Right atrium auricular region (tissue), 2 donors: ENCODE measurements at places on chromosomes 16 and 17. TPM values are rescaled to one million over a fixed set of nuclear protein-coding genes. Genes with fewer than 3 reads are reported as not detected.

DNA sequence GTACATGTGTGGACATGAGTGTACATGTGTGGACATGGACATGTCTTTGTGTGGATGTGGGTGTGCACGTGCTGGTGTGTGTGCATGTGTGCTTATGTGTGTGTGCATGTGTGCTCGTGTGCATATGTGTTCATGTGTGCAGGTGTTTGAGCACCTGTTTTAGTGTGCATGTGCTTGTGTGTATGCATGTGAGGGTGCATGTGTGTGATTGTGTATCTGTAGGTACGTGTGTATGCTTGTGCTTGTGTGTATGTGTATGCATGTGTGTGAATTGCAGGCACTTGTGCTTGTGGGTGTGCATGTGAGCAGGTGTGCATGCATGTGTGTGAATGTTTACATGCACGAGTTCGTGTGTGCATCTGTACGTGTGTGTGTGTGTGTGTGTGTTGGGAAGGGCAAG is 300.6 kb upstream of the EEF2KMT start:
- no peak for DNase-seq
- H3K27me3 ChIP-seq = no peaks in the 10 kb centered on the region
- no peaks in the 10 kb centered on the region for H3K36me3 ChIP-seq
- H3K4me3 ChIP-seq = no peak overlapping the region
- no peaks in the 10 kb centered on the region for H3K4me1 ChIP-seq

GRCh38 chr16:75566758-75567255 is 628 bp downstream of the GABARAPL2 start:
- peak overlapping the region; percentile 83 for H3K4me3 ChIP-seq
- peak overlapping the region; percentile 85 for H3K27ac ChIP-seq
- H3K27me3 ChIP-seq = no peaks in the 10 kb centered on the region

UBFD1 gene
- total RNA-seq = 93.9 TPM

DNA sequence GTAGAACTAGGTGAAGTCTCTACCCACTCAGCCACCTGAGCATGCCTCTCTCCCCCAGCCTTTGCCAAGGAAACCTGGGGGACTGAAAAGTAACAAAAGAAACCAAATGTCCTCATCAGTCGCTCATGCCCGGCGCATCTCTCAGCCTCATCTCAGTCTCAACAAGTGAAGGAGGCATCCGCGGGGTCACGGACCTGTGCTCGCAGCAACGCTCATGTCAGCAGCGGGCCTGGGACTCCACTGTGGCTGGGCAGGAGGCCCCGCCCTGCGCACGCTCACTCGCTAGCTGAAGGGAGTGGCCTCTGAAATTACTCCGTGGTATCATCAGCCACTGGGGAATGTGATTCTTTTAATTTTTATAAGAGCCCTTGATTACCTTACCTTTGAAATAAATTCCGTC is 31.3 kb downstream of the MAP1LC3B start:
- H3K4me1 ChIP-seq = no peaks in the 10 kb centered on the region
- no peaks in the 10 kb centered on the region for H3K27me3 ChIP-seq
- H3K4me3 ChIP-seq = no peak overlapping the region
- no peak for DNase-seq
- peaks cover 47% of the 10 kb centered on the region for H3K36me3 ChIP-seq

DNA sequence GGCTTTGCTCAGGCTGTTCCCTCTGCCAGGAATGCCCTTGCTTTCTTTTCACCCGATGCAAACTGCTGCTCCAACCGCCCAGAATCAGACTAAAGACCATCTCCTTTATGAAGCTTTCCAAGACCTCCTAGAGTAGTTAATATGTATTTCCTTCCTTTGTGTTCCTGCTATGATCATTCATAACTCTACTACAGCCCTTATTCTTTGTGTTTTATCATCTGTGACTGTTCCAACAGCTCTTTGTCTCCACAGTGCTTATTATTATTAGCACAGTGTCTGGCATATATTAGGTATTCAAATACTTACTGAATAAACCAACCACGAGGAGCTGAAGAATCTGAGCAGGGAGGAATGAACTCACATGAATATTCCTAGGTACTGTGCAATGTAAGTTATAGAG is 7.6 kb downstream of the PSME3IP1 start:
- peaks cover 8% of the 10 kb centered on the region for H3K36me3 ChIP-seq
- H3K4me3 ChIP-seq = no peak overlapping the region
- H3K27ac ChIP-seq = no peak overlapping the region
- no peak for DNase-seq

DNA sequence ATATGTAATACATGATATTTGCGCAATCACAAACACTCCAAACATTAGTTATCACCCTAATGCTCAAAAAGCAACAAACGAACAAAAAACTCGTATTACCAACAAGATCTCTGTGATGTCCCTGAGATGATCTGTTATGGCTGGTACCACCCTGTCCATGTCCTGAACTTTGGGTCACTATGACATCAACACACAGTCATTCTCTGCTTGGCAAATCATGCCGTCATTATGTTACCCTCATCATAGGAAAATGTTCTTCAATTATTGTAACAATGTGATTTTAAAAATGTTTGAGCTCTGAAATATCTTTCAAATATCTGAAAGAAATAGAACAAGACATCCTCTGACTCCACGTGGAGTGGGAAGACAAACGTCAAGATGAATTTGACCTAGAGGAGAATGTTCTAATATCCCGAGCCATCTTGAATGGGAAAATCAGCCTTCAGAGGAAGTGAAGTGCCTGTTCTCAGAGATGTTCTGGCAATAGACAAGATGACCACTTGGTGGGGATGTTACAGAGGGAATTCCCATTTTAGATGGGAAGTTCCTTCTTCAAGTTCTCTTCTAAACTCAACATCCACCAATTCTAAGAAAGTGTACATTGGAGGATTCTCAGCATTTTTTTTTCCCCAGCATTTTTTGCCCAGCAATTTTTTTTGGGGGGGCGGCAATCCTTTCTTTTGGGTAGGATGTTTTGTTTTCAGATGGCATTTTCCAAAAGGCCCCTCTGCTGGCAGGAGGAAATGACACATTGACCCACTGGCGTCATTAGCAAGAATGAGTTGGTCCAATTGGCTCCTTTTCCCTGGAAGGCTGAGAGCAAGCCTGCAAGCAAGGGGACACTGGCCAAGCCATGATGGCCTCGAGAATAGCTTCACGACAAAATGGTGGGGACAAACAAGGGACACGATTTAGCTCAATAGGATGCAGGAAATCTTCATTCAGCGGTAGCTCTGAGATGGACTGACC is 3.7 kb upstream of the HSD17B2 start:
- no peaks in the 10 kb centered on the region for H3K36me3 ChIP-seq
- no peaks in the 10 kb centered on the region for H3K4me1 ChIP-seq
- H3K27me3 ChIP-seq = no peaks in the 10 kb centered on the region
- no peak overlapping the region for H3K4me3 ChIP-seq
- DNase-seq = no peak
- H3K27ac ChIP-seq = no peak overlapping the region

CASKIN1 gene
- total RNA-seq = 3.5 TPM

DNA sequence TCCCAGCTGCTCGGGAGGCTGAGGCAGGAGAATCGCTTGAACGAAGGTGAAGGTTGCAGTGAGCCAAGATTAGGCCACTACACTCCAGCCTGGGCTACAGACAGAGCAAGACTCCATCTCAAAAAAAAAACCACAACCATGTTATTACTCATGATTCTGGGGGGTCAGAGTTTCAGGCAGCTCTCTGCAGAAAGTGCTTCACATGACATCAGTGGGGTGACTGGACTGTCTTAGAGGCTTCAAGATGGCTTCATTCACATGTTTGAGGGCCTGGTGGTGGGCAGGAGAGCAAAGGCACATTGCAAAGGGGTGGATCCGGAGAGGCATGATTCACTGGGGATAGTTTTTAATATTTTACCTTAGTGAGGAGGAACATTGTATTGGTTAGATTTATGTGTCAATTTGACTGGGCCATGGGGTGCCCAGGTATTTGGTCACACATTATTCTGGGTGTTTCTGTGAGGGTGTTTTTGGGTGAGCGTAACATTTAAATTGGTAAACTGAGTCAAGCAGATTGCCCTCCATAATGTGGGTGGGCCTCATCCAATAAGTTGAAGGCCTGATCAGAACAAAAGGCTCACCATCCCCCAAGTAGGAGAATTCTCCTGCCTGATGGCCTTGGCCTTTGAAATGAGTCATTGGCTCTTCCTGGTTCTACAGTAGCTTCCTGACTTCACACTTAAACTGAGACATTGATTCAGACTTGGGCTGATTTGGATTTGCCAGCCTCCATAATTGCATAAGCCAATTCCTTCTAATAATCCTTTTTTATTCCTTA is 109.8 kb downstream of the GOSR1 start:
- no peaks in the 10 kb centered on the region for H3K4me1 ChIP-seq
- no peaks in the 10 kb centered on the region for H3K27me3 ChIP-seq
- H3K27ac ChIP-seq = no peak overlapping the region
- no peak overlapping the region for H3K4me3 ChIP-seq
- H3K36me3 ChIP-seq = no peaks in the 10 kb centered on the region

DNA sequence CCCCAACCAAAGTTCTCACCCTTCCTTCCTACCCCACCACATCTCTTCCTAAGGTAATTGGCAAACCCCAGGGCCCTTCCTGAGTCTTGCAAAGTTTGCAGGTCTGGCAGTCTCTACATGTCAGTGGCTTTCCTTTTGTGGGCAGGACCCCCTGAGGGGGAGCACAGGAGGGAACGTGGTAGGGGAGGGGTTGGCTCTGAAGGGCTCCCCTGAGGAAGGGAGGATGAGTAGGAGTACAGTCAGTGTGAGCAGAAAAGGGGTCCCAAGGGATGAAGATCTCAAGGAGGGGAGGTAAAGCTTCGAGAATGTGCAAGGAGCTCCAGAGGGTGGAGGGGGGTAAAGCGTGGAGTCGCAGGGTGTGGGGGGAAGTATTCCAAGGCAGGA is 206.9 kb downstream of the RAB11FIP4 start:
- no peak overlapping the region for H3K27ac ChIP-seq
- no peak overlapping the region for H3K4me3 ChIP-seq
- H3K27me3 ChIP-seq = no peaks in the 10 kb centered on the region
- no peaks in the 10 kb centered on the region for H3K4me1 ChIP-seq
- H3K36me3 ChIP-seq = no peaks in the 10 kb centered on the region
- DNase-seq = no peak

DNA sequence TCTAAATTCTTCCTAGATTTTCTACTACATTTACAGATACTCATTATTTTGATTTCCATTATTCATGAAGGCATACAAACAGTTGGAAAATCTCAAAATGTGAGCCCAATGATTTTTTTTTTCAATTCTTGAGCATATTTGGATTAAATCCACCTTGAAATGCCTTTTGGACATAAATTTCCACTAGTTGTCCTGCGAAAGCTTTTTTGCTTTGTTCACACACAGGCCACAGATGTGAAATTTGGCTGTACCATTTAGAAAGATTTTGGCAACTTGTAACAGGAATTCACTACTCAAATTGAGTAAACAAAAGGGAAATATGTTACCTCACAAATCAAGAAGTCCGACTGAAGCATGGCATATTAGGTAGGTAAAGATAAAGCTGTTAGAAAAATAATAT is 1631.0 kb downstream of the CDH8 start:
- H3K36me3 ChIP-seq = no peaks in the 10 kb centered on the region
- H3K4me1 ChIP-seq = no peaks in the 10 kb centered on the region
- H3K27ac ChIP-seq = no peak overlapping the region
- no peak overlapping the region for H3K4me3 ChIP-seq

DNA sequence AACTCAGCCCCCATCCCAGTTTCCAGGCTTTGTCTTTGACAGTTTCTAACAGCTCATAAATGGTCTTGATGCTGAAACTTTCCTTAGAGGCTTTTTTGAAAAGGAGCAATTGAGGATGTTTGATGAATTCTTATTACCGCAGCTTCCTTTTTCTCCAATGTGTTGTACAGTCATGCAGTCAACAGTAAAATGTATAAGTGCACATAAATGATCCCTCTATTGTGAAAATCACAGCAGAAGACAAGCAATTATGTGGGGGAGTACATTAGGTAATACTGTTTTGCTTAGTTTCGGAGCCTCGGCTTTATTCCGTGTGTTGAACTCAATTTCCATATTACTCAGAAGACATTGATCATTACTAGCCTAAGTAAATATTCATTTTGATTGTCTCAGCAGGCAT is 673.7 kb downstream of the CDH8 start:
- no peak for DNase-seq
- H3K4me3 ChIP-seq = no peak overlapping the region
- H3K27me3 ChIP-seq = no peaks in the 10 kb centered on the region
- H3K4me1 ChIP-seq = no peaks in the 10 kb centered on the region

DNA sequence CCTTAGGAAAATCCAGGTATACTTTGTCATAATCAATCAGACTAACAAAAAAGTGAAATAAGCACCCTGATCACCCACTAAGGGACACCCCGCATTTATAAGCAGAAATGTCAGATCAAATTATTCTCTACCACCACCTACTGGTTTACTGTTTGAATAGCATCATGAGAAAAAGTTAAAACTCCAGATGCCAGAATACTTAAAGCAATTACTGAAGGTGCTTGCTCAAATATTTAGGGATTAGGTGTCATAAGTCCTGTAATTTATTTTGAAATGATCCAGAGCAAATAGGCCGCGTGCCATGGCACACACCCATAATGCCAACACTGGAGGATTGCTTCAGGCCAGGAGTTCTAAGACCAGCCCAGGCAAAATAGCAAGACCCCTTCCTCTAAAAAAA is 2.3 kb downstream of the TOP2A start:
- no peak overlapping the region for H3K4me3 ChIP-seq
- no peaks in the 10 kb centered on the region for H3K36me3 ChIP-seq
- H3K4me1 ChIP-seq = no peaks in the 10 kb centered on the region
- no peaks in the 10 kb centered on the region for H3K27me3 ChIP-seq
- no peak for DNase-seq

GRCh38 chr17:77332981-77333685 is 192.4 kb downstream of the SEC14L1 start:
- H3K4me1 ChIP-seq = peaks cover 13% of the 10 kb centered on the region
- DNase-seq = peak; percentile 50
- H3K27ac ChIP-seq = no peak overlapping the region
- no peaks in the 10 kb centered on the region for H3K27me3 ChIP-seq
- H3K4me3 ChIP-seq = no peak overlapping the region
- H3K36me3 ChIP-seq = no peaks in the 10 kb centered on the region

OSGIN1 gene
- 6.5 TPM for total RNA-seq

- no peak for DNase-seq
- no peak overlapping the region for H3K4me3 ChIP-seq
- no peaks in the 10 kb centered on the region for H3K36me3 ChIP-seq
These were observed 149.2 kb downstream of the MAF start for GRCh38 chr16:79451196-79451816.

MIEN1 gene
- 77.8 TPM for total RNA-seq

TTC19 gene
- 39.1 TPM for total RNA-seq
